Glomerular endothelial cell (primary cell): ENCODE measurements at places on chromosomes 2 and 18. TPM values are rescaled to one million over a fixed set of nuclear protein-coding genes. Genes with fewer than 3 reads are reported as not detected.

DNA sequence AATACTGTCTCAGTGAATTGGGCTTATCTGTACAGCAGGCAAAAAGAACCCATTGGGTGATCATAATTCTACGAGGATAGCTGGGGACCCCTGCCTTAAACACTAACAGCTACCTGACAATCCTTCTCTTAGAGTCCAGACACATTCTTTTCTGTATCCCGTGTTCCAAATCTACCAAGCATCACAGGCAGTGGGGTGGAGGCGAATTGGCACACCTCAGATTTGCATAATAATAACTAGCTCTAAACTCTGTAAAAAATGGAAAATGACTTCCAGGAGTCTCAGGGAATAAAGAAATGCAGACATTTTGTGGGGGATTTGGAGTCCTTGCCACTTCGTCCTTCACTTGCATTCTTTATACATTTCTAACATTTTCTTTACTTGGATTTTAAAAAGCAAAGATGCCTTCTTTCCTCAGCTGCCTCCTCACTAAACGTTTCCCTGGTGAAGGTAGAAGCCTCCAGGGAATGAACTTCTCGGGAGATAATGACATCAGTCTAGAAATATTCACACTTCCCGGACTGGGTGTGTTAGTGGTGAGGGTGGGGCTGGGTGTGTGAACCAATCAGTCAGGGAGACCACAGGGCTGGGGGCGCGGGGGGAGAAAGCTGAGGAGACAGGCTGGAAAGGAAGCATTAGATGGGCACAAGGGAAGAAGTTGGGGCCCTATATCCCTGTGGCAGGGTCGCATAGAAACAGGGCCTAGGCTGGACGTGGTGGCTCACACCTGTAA lies 59.1 kb upstream of the BOD1L2 start:
- DNase-seq, result no peak

- no peak for DNase-seq
Observed at GRCh38 chr2:5190023-5190422, 502.2 kb upstream of the SOX11 start.

DNA sequence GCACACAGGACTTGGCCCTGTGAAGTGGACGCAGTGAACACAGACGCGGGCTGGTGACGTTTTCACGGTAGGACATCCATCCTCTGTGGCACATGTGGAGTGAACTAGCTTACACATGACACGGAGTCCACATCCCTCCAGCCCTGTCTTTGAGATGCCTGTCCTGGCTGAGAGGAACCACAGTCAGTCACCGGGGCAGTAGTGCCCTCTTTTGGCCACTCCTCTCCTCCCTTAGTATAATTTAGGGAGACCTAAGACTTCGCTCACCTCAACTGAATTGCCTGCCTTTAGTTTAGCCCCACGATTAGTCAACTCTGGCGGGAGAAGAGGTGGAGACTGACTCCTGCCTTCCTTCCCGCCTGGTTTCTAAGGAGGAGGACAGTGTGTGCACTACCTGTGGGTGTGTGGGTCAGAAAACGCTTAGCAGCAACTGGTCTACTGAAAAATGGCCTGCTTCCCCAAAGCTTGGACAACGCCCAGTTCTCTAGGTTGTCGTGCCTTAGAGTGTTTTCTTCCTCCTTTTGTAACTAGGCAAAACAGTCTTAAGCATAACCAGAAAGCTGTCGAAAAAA lies 70.6 kb downstream of the MBP start:
- DNase-seq, result no peak

- DNase-seq, result no peak
Observed at GRCh38 chr2:23112517-23112916, 272.5 kb upstream of the KLHL29 start.

DNA sequence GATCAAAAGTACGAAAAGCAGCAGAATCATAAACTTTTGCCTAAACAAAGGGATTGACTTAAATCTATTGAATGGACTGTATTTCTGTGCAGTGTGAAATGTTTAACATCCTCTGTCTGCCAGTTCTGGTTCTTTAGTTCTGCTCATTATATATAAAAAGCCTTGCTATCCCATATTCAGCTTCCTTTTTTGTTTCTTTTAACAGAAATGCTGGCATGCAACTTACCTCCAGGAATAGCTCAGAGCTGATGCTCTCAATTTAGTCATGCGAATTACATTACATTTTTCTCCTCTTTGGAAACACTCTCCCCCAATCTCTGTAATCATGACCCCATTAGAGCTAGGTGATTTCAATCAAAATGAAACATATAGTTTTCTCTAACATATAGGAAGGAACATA lies 73.6 kb downstream of the SPHKAP start:
- no peak for DNase-seq

DNA sequence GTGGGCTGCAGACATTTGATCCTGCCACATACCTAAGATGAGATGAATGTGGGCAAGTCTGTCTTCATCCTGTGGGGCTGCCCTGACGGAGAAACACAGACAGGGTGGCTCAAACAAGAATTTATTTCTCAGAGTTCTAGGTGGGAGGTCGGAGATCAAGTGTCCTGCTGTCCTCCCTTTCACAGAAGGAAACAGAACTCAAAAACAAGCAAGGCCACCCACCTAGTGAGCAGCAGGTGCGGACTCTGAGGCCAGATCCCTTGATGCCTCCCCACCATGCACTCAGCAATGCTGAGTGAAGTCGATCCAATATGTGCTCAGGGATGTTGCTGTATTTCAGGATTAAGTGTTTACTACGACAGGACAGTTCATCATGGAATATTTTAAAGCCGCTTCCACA lies 63.0 kb upstream of the SNTG2 start:
- no peak for DNase-seq

DNA sequence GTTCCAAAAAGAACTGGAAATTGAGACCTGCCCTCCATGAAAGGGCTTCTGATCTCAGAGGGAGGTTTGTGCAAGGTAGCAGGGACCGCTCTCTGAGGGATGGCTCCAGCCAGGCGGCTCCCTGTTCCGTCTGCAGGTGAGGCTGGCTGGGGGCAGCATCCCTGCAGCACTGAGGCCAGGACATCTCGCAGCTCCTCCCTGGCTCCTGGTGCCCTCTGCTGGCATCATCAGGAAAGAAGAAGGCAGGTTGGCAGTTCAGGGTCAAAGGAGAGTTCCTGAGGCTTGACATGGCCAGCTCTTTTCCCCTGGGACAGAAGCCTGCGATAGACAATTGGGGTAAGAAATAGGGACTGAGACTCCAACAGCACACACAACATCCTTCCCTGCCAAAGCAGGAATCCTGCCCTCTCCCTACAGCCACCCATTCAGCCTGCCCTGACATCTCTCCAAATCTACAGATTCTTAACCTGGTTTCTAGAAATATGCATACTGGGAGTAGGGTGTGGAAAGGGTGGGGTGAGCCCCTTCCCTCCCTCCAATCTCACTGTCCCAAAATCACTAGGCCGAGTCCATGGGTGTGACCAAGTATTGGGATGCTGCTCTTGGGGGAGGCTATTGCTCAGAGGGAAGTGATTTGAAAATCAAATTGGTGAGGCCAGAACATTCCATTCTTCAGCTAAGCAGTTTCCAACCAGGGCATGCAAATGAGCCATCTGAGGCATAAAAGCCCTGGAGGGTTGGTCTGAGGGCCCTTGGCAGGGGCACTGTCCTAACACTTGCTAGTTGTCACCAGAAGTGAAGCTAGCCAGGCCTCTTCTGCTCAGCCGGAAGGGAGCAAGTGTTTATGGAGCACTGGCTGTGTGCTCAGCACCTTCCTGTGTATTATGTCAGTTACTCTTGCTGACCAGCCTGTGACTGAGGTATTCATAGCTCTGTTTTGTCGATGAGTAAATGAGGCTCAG lies 185.4 kb downstream of the TFCP2L1 start:
- no peak for DNase-seq

LMAN2L gene
- 19.7 and 22.8 TPM in 2 replicates for total RNA-seq

AMER3 gene
- total RNA-seq, result not detected in 2 replicates

REG1B gene
- not detected in 2 replicates for total RNA-seq

ACVR1C gene
- total RNA-seq, result 0.06 and 0.15 TPM in 2 replicates

CFAP210 gene
- total RNA-seq, result not detected in 2 replicates

TGFBRAP1 gene
- 40.6 and 49.4 TPM in 2 replicates for total RNA-seq

VIL1 gene
- total RNA-seq, result not detected in 2 replicates

RPRM gene
- not detected in 2 replicates for total RNA-seq
